ENCODE measurements at places on chromosomes 3 and 15.

- peak; percentile 54 for DNase-seq
Measured at GRCh38 chr3:24519368-24520100, 24.9 kb upstream of the THRB start.

DNA sequence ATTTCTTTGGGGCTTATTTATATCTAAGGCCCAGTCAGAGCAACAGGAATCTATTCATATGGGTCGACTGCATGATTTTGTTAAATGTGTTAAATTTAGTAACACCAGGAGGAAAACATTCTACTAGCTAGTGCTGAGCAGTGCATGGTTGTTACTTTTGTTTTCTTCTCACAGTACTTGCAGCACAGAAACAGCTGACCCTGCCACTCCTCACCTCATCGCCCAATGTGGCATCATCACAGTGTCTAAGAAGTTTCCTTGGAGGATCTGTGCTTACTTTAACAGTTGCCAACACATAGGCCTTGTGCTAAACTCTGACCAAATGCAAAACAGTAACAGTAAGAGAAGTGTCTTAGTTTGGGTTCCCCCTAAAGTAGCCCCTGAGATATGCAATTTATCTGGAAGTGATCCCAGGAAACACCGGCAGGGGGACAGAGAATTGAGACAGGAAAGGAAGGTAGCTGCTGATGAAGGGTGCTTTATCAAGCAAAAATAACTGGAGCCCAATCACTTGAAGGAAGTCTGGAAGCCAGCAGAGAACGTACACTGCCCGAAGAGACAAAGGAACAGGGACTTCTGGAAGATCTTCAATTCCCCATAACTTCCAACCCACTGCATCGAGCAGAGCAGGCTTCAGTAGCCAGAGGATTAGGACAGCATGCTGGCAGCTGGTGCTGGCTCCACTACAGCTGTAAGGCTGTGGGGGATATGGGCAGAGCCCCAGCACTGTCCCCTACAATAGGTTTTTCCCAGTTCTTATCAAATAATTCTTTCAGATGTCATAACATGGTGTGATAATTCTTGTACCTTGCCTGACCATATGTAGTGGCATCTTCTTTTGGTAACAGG lies 36.0 kb upstream of the ULK4 start:
- DNase-seq, result no peak

DNA sequence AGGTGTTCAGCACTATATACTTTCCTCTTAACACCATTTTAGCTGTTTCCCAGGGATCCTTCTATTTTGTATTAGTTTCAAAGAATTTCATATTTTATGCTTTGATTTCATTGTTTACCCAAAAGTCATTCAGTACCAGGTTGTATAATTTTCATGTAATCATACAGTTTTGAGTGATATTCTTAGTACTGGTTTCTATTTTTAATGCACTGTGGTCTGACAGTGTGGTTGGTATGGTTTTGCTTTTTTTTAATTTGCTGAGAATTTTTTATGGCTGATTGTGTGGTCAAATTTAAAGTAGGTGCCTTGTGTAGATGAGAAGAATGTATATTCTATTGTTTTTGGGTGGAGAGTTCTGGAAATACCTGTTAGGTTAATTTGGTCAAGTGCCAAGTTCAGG lies 323.4 kb upstream of the EPHA6 start:
- no peak for DNase-seq

GRCh38 chr3:61876797-61877196 lies 315.4 kb downstream of the PTPRG start:
- no peak for DNase-seq

DNA sequence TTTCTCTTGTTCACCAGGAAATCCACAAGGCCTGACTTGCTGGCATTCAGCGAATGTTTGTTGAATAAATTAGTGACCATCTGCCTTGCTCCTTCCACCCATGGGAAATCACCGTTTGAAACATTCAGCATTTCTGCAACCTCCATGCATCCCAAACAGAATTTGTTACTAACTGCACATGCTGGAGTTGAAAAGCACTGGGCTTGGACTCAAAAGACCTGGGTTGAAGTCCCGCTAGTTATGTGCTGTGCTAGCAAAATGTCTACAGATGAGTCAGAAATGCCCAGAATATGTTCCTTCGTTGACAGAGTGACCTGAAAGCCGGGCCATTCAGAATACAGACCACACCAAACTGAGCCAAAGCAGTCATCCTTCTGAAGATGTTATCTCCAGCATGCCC lies 144.6 kb downstream of the ALDH1A2 start:
- DNase-seq, result no peak

- no peak for DNase-seq
Measured at GRCh38 chr15:56942118-56942517, 23.7 kb downstream of the TCF12 start.

DNA sequence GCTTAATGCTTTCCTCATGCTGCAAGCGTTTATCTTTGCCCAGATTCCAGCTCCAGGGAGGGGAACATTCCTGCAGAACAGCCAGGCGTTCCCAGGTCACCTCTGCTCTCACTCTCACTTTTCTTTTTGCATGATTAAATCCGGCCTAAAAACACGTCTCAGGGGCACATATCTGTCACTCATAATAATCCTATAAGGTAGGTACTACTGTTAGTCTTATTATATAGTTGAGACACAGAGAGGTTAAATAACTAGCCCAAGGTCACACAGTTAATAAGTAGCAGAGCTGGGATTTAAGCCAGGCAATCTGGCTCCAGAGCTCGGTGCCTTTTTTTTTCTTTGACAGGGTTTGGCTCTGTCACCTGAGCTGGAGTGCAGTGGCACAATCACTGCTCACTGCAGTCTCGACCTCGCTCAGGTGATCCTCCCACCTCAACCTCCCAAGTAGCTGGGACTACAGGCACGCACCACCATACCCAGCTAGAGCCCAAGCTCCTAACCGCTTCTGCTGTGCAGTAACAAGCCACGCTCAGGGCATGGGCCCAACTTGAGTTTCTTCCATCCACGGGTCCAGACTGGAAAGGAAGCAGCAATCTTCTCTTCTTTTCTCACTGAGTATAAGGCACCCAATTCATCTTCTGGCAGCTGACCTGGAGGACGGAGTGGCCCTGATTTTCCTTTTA lies 96.5 kb downstream of the LIPC start:
- no peak for DNase-seq

GRCh38 chr3:4392992-4393391 lies 74.1 kb downstream of the SUMF1 start:
- no peak for DNase-seq

GRCh38 chr3:11328196-11328945 lies 56.2 kb downstream of the ATG7 start:
- no peak for DNase-seq

DNA sequence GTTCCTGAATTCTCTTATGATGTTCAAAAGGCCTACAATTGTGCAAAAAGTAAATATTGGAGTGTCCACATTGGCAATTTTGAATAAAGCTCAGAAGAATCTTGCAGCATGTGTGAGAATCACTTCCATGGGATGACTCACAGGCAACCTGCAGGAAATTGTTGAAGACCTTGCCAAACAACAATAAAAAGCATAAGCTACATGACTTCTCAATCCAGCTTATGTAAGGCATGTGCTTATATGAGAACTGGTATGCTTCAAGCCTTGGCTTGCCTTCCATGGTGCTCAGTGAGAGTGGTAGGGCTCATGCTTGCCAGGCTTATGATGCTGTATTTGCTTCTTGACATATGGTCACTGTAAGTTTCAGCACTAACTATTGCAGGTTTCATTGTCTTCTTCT lies 18.4 kb upstream of the BCHE start:
- no peak for DNase-seq

GRCh38 chr3:45398178-45398577 lies 9.8 kb downstream of the LARS2 start:
- no peak for DNase-seq

- no peak for DNase-seq
Measured at GRCh38 chr3:138640537-138640936, 32.0 kb downstream of the FAIM start.

- no peak for DNase-seq
Measured at GRCh38 chr3:114451051-114451451, 157.2 kb downstream of the TIGIT start.

DNA sequence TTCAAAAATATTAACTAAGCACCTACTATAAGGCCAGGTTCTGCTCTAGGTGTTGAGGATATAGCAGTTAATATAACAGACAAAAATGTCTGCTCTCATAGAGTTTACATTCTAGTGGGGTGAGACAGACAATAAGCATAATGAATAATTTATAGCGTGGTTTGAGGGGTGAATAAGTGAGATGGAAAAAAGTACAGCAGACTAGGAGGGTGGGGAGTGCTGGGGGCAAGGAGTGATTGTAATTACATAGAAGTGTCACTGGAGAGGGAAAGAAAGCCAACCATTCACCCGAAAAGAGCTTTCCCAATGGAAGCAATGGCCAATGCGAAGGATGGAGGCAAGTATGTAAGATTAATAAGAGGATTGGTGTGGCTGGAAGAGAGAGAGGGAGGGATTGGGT lies 552.9 kb upstream of the KCNMB2 start:
- no peak for DNase-seq

DNA sequence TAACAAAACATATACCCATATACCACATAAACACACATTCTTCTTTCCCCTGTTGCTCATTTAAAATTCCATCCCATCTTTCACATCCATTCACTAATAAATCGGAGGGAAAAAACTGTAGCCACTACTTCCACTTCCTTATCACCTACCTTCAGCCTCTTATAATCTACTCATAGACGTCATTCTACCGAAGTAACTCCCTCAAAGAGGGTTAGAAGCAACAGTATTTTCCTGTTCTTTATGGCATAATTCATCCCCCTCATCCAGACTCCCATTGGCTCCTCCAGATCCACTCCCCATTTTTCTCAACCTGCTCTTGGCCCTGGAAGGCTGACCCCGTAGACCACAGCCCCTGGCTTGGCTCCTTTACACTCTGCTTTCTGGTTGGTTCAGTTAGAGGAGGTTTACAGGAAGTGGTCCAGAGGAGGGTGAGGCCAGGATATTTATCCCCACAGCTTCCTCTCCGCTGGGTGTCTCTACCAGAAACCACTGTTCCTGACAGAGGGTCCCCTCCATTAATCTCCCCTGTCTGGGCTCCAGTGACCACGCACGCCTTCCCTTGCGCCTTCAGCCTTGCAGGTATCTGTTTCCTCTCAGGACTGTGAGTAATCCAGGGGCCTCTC lies 46.3 kb downstream of the FMN1 start:
- DNase-seq, result no peak

DNA sequence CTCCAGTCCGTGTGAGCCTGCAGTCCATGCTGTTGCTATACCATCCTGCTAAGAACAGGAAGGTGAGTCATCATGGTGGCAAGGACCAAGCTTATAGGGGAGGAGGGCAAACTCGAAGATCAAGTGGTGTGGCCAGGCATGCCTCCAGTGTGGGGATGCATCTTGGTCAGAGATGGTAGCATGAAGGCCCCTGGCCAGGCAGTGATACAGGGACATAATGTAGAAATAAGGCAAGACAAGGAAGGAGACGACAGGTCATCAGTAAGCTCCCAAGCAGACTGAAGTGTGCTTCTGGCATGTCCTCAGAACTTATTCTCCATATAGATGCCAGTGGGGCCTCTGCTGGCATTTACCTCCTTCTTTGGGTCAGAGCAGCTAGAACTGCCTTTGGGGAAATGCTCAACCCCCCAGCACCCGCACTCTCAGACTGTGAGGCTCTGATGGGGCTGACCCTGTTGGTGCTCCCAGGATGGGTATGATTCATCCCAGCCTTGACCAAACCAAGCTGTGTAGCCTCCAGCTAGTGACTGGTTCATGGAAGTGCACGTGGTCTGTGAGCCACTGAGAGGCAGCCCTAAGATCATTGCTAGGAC lies 52.5 kb upstream of the ATP2B2 start:
- DNase-seq, result no peak

- peak; percentile 41 for DNase-seq
Measured at GRCh38 chr3:16885593-16886302, 993 bp downstream of the PLCL2 start.

GRCh38 chr3:69090021-69090420 lies 5.3 kb downstream of the ARL6IP5 start:
- DNase-seq, result no peak

DNA sequence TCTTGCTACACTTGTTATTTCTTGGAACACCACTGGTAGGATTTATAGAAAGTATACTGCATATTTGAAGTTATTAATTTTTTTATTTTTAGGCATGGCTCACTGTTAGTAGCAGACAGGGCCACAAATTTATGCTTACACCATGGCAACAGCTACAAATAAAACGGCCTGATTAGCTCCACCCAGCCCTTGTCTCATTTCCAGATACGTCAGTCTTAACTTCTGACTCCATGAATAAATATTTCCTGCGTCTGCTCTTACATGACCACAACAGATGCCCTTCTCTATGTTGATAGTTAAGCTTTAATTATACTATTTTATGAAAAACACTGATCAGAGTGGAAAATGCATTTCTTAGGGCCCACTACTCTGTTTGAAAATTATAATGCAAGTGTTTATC lies 62.3 kb upstream of the CPOX start:
- no peak for DNase-seq

- no peak for DNase-seq
Measured at GRCh38 chr3:140219923-140220452, 285.0 kb downstream of the CLSTN2 start.

- DNase-seq, result no peak
Measured at GRCh38 chr3:11820531-11821041, 26.1 kb downstream of the TAMM41 start.

DNA sequence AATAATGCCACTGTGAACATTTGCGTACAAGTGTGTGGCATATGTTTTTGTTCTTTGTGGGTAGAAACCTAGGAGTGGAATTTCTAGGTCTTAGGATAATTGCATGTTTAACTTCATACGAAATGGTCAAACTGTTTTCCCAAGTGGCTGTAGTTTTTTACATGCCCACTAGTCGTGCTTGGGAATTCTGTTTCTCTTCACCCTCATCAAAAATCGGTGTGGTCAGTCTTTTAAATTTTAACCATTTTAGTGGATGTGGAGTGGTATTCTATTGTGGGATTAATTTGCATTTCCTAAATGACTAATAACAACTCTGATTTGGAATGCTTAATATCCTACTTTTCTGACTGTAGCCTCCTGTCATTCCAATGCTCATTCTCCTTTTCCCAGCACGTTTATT lies 27.6 kb downstream of the ZFAND6 start:
- DNase-seq, result no peak

DNA sequence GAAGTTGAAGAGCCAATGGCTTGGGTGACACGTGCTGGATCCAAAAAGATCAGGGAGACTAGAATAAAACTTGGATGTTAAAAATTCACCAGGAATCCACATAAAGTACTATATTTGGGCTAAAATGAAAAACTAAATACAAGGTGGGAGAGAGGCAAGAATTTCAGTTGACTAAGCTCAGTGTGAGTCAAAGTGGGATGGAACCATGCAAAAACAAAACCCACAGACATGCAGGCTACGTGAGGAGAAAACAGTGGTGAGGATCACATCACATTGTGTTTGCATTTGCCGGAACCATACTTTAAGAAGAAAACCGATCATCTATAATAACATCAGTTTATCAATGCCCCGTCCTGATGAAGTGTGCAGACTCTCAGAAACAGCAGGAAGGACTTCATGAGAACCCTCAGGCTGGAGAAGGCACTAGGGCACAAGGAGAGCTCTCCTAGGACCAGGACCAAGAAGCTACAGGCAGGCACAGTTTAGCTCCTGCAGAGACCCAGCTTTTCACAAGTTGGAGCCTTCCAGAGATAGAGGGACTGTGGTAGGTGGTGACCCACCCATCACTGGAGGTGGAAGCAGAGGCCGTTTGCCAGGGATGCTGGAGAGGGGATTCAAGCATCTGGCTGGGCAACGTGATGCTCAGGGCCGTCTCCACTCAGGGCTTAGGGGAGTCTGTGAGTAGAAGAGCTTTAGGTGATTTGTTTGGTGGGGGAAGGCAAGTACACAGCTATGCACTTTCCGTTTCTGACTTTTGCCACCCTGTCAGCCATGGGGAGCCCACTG lies 29.0 kb upstream of the NR2E3 start:
- no peak for DNase-seq

Measured in suppressor macrophage treated with lipopolysaccharide for 4 hours (primary cell).